ENCODE measurements at places on chromosomes 1 and 21.
A peak's percentile ranks its signal among the peaks of the same experiment; 100 is the strongest.

DNA sequence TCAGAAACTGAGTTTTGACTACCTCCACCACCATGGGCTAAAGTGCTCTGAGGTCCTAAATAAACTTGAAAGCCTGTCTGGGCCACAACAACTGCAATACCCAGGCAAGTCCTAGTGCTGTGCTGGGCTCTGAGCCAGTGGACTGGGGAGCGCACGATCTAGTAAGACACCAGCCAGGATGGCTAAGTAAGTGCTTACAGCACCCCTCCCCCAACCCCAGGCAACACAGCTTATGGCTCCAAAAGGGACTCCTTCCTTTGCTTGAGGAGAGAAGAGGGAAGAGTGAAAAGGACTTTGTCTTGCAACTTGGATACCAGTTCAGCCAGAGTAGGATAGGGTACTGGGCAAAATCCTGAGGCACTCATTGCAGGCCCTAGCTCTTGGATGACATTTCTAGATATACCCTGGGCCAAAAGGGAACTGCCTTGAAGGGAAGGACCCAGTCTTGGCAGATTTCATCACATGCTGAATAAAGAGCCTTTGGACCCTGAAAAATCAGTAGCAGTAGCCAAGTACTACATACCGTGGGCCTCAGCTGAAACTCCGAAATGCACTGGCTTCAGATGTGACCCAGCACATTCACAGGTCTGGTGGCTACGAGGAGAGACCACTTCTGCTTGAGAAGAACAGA, 1.6 kb downstream of the C1orf105 start:
- no peak for DNase-seq

GRCh38 chr1:111569913-111570312, 49.7 kb upstream of the RAP1A start:
- DNase-seq, result no peak

DNA sequence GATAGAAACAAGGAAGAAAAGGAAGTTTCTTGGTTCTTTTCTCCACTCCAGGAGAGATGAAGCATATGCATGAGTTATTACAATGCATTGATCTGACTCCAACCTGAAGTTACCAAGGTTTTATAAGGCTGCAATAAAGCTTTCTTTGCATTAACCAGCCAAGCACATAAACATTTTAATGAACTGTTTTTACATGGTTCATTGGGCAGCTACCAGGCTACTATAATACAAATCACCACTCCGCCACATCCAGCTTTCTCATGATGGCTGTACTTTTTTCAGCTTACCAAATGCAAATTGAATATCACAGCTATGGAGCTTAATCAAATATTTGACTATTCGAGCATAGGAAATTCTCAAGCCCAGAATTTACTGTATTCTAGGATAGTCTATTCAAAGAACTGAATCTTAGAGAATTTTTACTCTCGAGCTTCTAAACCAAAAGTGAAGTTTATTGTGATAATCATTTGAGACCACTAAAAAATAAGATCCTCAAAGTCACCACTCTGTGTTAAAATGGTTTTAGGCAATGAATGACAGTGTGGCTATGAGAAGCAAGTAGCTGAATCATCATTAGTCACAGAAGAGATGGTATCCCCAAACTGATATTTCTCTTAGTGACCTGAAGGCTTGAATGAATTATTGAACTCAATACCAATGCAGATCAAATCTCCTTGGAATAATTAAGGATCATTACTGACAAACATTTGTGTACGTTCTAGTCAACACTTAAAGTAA, 58.6 kb upstream of the ZNF281 start:
- no peak for DNase-seq

DNA sequence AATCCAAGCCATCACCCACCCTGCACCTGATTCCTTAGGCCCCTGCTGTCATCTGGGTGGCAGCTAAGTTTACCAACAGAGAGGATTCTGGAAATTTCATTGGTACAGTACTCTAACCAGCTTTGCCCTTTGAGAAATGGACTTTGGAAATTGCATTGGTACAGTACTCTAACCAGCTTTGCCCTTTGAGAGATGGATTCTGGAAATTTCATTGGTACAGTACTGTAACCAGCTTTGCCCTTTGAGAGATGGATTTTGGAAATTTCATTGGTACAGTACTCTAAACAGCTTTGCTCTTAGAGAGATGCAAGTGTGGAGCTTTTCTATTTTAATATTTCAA, 42.5 kb downstream of the MAB21L3 start:
- no peak for DNase-seq

DNA sequence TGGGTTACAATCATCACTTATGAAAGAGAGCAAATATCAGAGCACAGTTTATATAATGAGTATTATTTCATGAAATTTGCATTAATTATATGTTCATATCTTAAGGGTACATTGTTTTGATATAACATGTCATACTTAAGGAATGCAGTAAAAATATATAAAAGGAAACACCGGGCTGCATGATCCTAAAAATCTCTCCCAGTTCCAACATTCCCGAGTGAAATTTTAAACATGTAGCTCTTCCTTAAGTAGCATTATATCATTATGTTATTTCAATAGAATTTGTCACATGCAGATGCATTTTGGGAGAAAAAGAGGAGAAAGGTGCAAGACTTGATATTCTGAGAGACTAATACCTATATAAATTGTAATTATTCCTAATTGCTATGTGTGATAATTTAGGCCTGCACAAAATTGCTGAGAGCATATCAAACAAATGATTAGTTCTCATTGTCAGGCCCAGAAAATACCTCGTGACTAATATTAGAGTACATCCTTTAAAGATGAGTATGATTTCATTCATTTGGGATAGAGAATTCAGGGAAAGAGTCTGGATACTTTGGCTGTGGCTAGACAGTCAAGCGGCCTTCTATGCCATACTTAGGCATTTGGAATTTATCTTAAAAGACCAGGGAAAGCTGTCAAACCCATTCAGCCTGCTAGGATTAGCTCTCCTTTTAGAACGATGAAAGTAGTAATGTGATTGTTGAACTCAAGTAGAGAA, 86.8 kb downstream of the ADGRL2 start:
- DNase-seq, result no peak

- DNase-seq, result no peak
Measured at GRCh38 chr1:185808631-185809030, 74.4 kb downstream of the HMCN1 start.

DNA sequence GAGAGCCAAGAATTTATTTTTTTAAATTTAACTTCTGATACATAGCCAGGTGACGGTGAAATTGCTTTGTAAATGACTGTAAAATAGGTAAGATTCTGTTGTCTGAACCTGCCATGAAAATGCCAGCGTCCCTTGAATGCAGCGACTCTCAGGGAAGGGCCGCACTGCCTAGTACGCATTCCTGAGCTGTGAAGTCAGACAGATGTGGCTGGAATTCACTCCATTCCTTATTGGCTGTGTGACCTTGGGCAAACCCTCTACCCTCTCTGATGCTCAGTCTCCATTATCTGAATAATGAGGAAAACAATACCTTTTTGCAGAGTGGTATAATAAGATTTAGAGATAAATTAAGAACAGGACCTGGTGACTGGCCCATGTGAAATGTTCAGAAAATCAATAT, 167.1 kb upstream of the DAB1 start:
- no peak for DNase-seq

- no peak for DNase-seq
Measured at GRCh38 chr1:38094711-38095290, 48.2 kb upstream of the POU3F1 start.

GRCh38 chr1:154739654-154740053, 130.4 kb downstream of the KCNN3 start:
- DNase-seq, result no peak

GRCh38 chr1:227401562-227402342, 83.5 kb upstream of the CDC42BPA start:
- DNase-seq, result no peak

DNA sequence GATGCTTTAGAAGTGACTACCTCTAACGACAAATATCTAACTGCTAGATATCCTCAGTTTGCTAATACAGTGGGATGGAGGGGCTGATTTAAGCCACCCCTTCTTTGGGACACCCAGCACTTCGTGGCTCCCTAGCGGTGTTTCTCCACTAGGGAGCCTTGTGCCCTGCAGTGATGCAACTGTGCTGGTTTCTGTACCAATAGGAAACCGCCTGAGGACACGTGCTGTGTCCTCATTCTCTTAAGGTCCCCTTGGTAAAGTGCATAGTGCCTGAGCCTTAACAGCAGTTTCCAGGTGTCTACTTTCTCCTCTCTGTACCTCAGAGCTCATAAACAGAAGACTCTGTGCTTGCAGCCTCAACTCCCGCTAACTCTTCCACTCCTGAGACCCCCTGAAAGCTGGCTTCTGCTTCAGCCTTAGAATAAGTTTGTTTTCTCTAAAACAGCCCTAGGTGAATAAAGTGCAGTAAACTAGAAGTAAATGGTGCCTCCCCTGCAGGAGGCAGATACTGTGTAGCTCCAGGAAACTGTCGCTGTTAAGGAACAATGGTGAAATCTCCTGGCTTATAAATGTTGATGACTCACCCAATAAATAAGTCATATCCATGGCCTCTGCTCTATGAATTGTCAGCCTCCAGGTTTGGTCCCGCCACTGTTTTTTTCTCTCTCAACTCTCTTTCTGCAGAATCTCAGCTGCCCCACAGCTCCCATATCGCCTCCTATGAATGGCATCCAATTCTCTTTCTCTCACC, 130.4 kb downstream of the AK5 start:
- no peak for DNase-seq

- no peak for DNase-seq
Measured at GRCh38 chr1:54371942-54372275, 34.3 kb downstream of the SSBP3 start.

- no peak for DNase-seq
Measured at GRCh38 chr1:231272173-231272572, 31.2 kb downstream of the GNPAT start.

- no peak for DNase-seq
Measured at GRCh38 chr1:162137179-162137960, 67.9 kb downstream of the NOS1AP start.

DNA sequence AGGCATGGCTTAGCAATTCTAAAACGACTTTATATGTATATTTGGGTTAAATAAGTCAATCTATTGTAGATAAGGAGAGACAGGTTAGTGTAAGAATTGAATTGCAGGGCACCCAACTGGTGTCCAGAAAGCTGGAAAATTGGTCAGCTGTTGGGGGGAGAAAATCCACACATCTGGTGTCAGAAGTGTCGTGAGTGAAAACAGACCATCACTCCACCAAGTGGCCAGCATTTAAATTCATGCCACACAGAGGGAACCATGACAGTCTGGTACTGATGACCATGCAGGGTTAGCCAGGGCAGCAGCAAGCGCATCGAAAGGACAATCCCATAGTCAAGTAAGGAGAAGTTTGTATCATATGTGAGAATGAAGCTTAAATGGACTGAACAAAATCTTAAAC, 11.7 kb downstream of the LAX1 start:
- no peak for DNase-seq

DNA sequence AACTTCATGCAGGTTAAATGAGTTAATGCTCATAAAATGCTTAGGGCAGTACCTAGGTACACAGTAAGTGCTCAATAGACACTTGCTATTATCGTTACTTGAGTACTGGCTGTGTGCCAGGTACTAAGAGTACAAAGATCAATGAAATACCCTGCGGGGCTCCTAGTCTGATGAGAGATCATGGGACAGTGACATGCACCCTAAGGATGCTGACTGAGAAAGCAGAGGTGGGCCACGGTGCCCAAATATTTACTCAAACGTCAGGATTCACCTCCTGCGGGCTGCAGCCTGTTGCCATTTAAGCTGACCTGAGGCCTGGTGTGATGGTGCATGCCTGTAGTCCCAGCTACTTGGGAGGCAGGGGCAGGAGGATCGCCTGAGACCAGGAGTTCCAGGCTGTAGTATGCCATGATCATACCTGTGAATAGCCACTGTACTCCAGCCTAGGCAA, 19.8 kb upstream of the LUZP1 start:
- DNase-seq, result no peak

GRCh38 chr1:223331301-223331700, 32.7 kb downstream of the SUSD4 start:
- no peak for DNase-seq

- DNase-seq, result no peak
Measured at GRCh38 chr1:26003262-26003661, 5.4 kb upstream of the PAFAH2 start.

GRCh38 chr1:206074839-206075238, 21.9 kb downstream of the RHEX start:
- no peak for DNase-seq

DNA sequence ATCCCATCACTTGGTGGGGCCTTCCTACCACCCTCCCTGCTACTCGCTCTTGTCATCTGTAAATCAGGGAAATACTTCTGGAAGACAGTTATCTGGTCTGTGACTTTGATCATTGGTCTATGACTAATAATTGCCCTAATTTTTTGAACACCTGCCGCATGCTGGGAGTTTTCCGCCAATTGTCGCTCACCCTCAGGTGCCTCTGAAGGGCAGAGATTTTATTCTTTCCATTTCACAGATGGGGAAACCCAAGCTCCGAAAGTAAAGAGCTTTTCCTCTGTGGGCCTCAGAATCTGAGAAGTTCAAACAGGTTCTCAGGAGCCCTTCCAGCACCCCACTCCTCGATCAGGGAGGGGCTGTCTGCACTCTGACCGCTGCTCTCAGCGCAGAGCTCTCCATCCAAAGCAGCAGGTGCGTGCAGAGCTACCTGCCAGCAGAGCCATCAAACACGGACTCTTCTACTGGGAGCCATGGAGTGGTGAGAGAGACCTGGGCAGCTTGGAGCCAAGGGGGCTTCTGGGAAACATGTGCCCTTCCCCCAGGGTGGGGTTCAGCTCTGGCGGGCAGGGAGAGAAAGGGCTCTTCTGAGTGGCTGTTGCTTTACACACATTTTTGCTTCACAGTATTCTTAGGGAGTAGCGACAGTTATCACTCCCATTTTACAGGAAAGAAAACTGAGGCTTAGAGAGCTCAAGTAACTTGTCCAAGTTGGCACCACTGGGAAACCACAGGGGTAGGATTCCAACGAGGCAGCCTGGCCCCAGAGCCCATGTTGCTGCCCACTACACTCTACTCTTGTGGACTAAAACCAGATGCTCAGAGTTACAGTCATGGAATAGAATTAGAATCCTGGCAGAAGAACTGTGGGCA, 5.8 kb upstream of the RUNX3 start:
- no peak for DNase-seq

GRCh38 chr1:15616373-15617172, 685 bp upstream of the DDI2 start:
- peak; percentile 19 for DNase-seq

DNA sequence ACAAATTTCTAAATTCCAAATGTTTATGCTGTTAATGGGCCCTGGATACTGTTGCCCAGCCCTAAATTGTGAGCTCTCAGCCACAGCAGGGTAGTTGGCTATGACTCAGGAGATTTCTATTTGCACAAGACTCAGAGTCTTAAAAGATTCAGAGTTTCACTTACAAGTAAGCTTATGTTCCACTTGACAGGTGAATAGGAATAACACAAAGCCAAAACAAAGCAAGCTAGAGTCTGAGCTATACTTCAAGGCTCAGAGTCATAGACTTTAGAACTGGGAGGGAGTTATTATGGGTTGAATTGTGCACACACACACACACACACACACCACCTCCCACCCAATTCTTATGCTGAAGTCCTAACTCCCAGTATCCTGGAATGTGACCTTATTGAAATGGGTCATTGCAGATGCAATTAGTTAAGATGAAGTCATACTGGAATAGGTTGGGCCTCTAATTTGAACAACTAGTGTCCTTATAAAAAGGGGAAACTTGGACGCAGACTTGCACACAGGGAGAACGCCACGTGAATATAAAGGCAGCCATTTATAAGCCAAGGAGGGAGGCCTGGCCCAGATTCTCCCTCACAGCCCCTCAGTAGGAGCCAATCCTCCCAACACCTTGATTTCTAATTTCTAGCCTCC, 30.2 kb downstream of the PRDX6 start:
- no peak for DNase-seq

All from glutamatergic neuron (in vitro differentiated cells).